ENCODE measurements at places on chromosomes 6 and 20.

DNA sequence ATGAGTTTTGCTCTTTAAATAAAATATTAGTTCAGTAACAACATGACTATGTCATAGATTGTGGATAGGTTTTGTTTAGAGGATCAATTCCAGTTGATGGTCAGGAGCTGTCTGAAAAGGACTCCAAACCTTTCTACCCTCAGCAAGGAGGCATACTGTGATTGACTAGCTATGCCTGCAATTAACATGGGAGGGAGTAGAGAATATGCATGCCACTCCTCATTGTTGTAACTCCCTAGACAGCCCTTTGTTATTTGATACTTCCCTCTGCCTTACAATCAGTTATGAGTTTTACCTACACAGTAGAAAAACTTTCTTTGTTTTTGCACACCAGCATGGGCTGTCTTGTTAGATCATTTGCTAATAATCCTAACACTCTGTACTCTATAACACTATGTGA is 1418.5 kb downstream of the KHDRBS2 start:
- no peak for DNase-seq

DNA sequence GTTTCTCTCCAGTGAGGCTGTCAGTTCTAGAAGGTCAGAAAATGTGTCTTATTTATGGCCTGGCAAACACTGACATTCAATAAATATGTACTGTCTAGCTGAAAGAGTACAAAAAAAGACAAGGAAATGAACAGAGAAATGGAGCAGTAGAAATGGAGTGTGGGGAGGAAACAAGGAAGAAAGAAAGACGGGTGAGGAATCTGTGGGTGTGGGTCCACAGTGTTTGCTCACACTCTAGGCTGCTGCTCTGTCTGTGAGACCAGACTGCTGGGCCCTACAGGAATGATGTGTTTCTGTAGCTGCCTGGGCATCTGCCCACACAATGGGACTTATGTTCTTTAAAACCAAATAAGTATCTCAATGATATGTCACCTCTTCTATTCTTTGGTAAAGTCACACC is 114.2 kb downstream of the MOXD1 start:
- DNase-seq = no peak

GRCh38 chr20:32830437-32830836 is 10.7 kb downstream of the MAPRE1 start:
- DNase-seq = no peak

- DNase-seq = no peak
Measured at GRCh38 chr6:156199182-156199581, 578.0 kb upstream of the ARID1B start.

- DNase-seq = no peak
Measured at GRCh38 chr20:34042262-34042661, 48.6 kb downstream of the RALY start.

- DNase-seq = no peak
Measured at GRCh38 chr6:85368631-85369030, 81.3 kb upstream of the NT5E start.
